Fibroblast of upper back skin (primary cell): ENCODE measurements at places on chromosomes 12 and 14.

GRCh38 chr14:104115131-104115600 is 23.2 kb upstream of the KIF26A start:
- no peak for DNase-seq

DNA sequence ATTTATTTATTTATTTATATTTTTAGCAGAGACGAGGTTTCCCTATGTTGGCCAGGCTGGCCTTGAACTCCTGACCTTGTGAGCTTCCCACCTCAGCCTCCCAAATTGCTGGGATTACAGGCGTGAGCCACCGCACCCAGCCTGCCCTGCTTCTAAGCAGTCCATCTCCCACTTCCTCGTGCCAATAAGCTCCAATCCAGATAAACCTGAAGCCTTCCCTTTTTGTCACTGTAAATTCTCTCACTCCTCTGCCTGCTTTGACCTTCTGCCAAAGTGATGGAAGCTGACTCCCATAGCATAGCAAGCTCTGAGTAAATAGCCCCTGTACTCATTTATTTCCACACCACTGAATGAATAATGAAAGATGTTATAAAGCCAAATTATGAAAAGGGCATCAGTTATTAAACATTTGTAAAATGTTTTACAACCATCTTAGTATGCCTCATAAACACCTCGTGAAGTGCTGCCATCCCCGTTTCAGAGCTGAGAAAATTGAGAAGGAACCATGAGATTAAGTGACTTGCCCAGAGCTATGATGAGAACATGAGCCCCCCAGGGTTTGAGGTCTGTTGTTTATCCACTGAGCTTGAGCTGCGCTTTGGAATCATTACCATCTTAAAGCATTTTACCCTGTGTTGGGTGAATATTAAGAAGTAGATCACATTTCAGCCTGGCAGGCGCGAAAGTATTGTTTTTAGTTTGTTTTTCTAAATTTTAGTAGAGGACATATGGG is 30.4 kb downstream of the MANSC1 start:
- DNase-seq, result peak; percentile 24

DNA sequence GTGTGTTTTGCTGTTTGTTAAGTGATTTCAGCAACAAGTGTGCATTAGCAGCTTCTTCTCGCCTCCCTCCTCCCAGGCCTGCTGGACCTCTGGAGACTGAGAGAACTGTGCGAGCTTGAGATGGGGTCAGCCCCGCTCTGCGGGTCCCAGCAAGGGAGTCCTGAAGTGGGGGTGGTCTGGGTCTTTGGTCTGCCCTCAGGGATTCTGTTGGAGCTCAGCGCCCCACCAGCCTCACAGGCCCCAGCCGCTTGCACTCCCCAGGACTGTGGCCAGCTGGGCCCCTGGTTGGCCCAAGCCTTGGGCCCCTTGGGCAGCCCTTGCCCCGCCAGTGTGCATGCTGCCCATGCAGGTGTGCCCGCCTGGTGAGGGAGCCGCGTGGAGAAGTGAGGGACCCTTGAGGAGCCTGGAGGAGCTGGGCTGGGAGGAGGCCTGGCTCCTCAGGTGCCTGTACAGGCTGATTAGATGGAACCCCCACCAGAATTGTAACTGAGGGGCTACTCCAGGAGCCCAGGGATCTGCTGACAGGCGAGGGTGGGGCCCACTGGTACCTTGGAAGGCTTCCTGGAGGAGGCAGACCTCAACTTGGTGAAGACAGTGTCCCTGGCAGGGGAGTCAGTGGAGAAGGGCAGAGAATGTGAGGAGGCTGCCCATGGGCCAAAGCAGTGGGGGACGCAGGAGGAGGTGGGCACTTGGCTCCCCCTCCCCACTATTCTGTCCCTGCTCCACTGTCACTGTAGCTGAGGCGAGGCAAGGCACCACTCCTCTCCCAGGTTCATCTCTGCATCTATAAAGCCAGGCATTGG is 56.7 kb downstream of the BEGAIN start:
- no peak for DNase-seq

DNA sequence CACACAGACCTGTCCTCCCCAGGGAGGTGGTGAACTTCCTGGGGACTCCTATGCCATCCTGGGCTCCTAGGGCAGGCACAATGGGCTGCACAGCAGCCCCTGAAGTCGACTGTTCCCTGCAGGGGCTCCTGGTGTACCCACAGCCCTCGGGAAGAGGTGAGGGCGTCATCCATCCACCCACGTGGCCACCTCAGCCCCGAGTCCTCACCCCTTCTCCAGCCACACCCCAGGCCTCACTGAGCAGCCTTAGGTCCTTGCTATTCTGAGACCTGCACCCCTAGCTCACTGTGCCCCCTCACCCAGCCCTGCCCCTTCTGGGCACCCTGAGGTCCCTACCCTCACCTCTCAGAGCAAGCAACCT is 38.9 kb downstream of the BEGAIN start:
- no peak for DNase-seq

GRCh38 chr14:83120187-83120586 is 1586.5 kb upstream of the SEL1L start:
- no peak for DNase-seq

DNA sequence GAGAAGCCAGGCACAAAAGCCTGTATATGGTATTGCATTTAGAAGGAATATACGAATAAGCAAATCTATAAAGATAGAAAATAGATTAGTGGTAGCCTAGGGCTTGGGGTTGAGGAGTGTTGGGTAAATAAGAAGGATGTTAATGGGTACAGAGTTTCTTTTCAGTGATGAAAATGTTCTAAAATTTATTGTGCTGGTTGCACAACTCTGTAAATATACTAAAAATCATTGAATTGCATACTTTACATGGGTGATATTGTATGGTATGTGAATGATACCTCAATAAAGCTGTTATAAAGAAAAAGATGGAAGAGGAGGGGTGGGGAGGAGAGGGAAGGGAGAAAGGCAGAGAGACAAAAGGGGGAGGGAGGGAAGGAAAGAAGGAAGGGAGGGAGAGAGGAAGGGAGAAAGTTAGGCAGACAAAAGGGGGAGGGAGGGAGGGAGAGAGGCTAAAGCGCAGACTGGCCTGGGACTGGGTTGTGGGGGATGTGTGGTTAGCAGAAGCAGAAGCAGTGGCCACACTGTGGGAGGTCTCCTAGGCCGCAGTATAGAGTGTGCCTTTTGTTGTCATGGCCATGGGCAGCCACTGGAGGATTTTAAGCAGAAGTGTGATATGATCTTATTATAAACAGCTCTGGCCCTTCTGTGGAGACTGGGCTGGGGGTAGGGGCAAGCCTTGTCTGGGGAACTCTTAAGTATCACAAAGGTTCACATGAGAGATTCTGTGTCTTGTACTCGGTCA is 73.6 kb upstream of the ELK3 start:
- peak; percentile 19 for DNase-seq

- DNase-seq, result no peak
Measured at GRCh38 chr12:52551216-52551865, 1.6 kb downstream of the KRT71 start.

DNA sequence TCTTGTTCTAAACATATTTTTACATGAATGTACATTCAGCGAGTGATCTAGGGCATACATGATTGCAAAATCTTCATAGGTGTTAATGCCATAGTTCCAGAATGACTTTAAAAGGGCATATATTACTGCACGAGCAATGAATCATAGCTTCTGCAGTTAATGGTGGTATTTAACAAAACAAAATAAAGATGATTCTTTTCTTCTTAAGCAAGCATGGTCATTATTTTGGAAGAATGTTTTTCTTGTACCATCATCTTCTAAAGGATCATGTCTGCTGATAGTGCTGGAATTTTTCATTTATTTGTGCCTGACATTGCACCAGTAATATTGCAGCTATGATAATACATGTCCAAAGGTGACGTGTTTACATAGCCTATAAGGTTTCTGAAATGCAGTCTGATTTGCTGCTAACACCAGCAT is 388.6 kb downstream of the CCDC91 start:
- DNase-seq, result peak; percentile 18

- peak; percentile 53 for DNase-seq
Measured at GRCh38 chr12:130747867-130748740, 32.0 kb upstream of the RIMBP2 start.

DNA sequence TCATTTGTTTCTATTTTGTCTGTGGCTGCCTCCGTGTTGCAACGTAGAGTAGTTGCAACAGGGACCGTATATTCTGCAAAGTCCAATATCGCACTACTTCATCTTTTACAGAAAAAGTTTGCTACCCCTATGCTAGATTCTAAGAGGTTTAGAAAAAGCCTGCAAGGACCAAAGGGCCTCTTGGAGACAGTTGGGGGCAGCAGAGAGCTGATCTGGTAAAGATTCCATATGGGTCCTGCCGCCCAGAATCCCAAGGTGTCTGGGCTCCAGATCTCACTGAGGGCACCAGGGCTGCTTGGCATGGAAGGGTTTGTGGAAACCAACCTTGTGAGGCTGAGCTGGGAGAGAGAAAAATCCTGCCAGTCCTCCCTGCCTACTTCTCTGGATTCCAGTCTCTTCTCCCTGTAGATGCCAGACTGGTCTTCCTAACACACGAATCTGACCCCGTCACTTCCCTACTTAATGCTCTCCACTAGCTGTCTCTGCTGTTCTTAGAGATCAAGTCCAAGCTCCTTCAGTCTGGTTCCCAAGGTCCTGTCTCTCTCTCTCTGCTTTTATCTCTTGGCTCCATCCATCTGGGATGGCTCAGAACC is 74.6 kb downstream of the GLRX5 start:
- peak; percentile 13 for DNase-seq

GRCh38 chr12:2312770-2313169 is 260.0 kb downstream of the CACNA1C start:
- no peak for DNase-seq

DNA sequence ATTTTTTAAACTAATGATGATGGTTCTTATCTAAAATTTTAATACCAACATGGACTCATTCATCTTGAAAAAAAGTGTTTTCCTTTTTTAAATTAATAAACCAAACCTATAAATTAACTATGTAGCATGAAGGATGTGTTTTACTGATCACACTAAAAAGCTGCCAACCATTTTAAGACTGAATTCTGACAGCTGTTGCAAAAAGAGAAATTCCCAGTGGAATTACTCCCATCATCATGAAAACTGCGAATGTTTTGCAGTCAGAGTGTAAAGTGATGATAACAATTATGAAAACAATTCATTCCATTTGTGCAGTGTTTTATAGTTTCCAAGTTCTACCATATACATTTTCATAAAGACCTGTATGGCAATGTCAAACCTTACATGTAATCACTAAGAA is 232.8 kb downstream of the SLC2A13 start:
- DNase-seq, result no peak

DNA sequence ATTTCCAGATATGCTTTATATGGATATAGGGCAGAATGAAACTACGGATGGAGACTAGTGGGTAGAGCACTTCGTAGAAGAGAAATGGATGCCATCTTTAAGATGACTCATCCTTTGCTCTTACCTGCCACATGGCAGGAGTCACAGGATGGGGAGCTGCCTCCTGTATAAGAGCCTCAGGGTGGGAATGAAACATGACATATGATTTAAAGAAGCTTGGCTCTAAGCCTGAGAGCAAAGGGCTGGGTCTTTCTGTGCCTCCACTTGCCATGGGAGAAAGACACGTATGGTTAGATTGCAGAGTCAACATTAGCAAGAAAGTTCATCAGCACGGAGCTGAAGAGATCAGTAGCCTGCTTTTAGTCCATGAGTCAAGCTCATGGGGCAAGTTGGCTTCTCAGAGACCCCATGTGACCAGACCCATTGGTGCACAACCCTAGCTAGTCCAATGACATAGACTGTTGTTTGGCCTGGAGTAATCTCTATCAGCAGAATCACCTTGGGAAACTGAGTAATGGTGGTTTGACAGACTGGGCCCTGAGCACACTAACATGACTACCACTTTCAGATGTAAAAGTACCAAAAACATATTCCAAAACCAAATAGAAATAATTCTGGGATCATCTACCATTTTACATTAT is 38.1 kb upstream of the IL22 start:
- no peak for DNase-seq

DNA sequence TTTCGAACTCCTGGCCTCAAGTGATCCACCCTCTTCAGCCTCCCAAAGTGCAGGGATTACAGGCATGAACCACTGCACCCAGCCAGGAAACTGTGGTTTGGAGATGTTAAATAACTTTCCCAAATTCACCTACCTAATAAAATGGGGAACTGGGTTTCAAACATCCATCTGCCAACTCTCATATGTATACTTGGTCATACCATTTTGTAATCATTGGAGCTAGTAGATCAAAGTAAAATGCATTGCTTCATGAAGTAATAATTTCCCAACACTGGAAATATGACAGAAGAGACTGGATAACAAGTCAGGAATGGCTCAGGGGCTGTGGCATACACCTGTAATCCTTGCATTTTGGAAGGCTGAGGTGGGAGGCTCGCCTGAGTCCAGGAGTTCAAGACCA is 5.3 kb upstream of the HECTD1 start:
- DNase-seq, result no peak

- no peak for DNase-seq
Measured at GRCh38 chr14:88823968-88824313, 510 bp upstream of the TTC8 start.

- no peak for DNase-seq
Measured at GRCh38 chr14:69880893-69881292, 1.7 kb downstream of the SMOC1 start.

- DNase-seq, result no peak
Measured at GRCh38 chr12:120224304-120225199, 23.6 kb upstream of the RPLP0 start.

GRCh38 chr14:50985859-50986331 is 41.6 kb upstream of the PYGL start:
- DNase-seq, result no peak

- no peak for DNase-seq
Measured at GRCh38 chr12:109295764-109296425, 13.2 kb downstream of the FOXN4 start.

DNA sequence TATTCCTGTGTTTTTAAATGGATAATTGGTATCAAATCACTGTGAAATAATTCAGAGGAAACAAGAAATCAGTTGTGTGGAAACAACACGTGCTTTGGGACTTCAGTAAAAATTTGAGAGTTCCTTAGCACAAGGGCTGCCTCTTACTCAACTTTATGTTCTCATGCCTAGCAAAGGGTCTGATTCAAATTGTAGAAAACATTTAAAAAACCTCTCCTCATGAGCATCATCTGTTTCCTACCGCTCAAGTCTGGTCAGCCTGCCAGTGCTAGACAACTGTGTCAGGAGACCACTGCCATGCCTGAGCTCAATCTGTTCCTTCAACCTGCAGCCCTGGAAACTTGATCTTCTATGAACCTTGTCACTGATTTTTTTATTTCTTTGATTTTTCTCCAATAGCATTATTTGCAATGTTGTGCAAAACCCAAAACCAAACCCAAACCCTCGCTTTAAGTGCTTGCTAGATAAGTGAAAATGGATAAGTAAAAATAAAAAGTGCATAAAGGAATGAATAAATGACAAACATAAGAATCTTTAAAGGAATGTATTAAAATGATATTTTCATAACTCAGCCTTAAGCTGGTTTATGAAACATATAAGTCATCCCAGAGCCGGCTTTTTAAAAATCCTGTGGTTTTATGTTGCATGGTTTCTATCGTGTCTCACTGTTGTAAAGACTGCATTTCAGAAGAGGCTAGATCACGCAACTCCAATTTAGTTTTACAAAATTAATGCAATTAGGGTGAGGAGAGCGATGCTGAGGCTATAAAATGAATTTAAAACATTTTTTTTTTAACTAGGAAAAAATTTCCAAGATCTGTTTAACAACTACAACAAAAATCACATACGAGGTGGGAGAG is 361.2 kb upstream of the PDE3A start:
- DNase-seq, result peak; percentile 82

GRCh38 chr14:104689109-104689880 is at the start of gene INF2:
INF2 (plus strand) TSS chr14:104689618; CDS start chr14:104701366, 11,748 bp downstream.
- peak; percentile 61 for DNase-seq
